ENCODE measurements at places on chromosomes 5 and 9.

DNA sequence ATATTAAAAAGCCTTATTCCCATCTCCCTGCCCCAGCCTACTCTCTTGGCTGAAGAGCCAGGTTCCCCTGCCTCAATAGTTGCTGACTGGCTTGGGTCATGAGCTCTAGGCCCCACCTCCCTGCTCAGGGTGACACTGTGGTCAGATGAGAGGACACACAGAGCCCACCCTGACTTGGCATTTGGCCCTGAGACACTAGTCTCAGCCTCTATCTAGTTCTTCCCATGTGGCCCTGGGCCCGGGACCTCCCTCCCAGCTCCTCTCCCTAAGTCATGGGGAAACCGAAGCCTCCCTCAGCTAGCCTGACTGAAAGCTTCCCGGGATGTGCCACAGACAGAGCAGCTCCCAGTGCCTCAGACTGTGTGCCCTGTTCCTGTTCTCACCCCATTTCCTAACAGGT lies 5.8 kb upstream of the MYOZ3 start:
- peaks cover 18% of the 10 kb centered on the region for H3K4me1 ChIP-seq
- no peak for DNase-seq
- H3K4me3 ChIP-seq: no peak overlapping the region
- no peak overlapping the region for H3K27ac ChIP-seq

- H3K4me1 ChIP-seq: peaks cover 28% of the 10 kb centered on the region
- H3K27me3 ChIP-seq: no peaks in the 10 kb centered on the region
- H3K27ac ChIP-seq: no peak overlapping the region
- no peak for DNase-seq
- no peak overlapping the region for H3K4me3 ChIP-seq
Measured at GRCh38 chr5:143207058-143207457, 196.4 kb downstream of the NR3C1 start.

DNA sequence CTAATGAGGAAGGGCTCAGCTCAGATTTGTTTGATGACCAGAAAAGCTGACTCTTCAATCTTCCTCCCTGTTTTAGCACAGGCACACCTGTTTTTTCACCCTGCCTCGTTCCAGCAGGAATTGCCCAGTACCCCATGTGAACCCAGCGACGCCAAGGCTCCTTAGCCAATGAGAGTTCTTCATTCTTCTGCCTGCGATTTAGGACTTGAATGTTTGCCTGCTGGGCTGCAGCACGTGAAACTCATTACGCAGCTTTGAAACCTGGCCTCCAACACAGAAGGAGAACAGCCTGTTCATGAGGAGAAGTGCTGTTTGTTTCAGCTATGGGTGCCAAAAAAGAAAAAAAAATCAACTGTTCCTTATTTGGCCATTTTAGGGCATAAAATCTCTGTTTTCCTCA lies 315.5 kb downstream of the TRPM3 start:
- no peak overlapping the region for H3K27ac ChIP-seq
- H3K4me1 ChIP-seq: peaks cover 4% of the 10 kb centered on the region

GRCh38 chr9:69599232-69599971 lies 72.8 kb downstream of the APBA1 start:
- H3K4me1 ChIP-seq: no peaks in the 10 kb centered on the region
- no peaks in the 10 kb centered on the region for H3K36me3 ChIP-seq
- H3K4me3 ChIP-seq: no peak overlapping the region
- no peak for DNase-seq

- DNase-seq: no peak
- no peaks in the 10 kb centered on the region for H3K27me3 ChIP-seq
- no peaks in the 10 kb centered on the region for H3K36me3 ChIP-seq
Measured at GRCh38 chr5:59385700-59386099, 507.8 kb downstream of the PDE4D start.

DNA sequence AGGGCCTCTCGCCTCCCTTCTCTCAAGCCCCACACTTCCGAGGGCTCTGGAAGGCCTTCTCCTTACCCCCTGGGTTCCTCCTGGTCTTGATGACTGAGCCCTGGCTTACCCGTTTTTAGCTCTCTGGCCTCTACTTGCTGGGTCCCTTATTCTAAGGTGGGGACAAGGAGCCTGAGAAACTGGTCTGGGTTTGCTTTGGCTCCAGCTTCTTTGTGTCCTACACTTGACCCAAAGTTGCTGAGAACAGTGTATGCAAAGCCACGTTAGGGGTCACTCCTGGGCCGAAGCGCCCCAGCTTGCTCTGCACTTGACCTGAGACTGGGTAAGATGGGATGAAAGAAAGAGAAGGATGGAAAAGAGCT lies 788 bp downstream of the ZNF346 start:
- peaks cover 3% of the 10 kb centered on the region for H3K36me3 ChIP-seq
- H3K27ac ChIP-seq: peak overlapping the region; percentile 84
- DNase-seq: no peak
- peaks cover 27% of the 10 kb centered on the region for H3K4me1 ChIP-seq
- no peaks in the 10 kb centered on the region for H3K27me3 ChIP-seq
- peak overlapping the region; percentile 98 for H3K4me3 ChIP-seq

GRCh38 chr5:24916863-24917262 lies 272.1 kb upstream of the CDH10 start:
- no peak overlapping the region for H3K4me3 ChIP-seq
- H3K27ac ChIP-seq: no peak overlapping the region
- H3K36me3 ChIP-seq: no peaks in the 10 kb centered on the region
- DNase-seq: no peak

DNA sequence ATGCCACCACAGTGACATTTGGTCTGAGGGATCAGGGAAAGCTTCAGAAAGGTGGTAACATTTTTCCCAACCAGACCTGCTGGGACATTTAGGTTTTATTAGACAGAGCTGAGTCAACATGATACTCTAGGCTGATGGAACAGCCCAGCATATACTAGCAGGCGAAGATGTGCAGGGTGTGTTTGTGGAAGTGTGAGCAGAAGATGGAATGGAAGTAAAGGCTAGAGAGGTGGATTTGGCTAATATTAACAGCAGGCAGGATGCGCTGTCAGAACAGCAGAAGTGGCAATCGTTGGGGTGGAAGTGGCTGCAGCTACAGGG lies 340.6 kb downstream of the ASTN2 start:
- H3K36me3 ChIP-seq: no peaks in the 10 kb centered on the region
- no peak for DNase-seq
- no peak overlapping the region for H3K27ac ChIP-seq
- no peaks in the 10 kb centered on the region for H3K4me1 ChIP-seq
- H3K27me3 ChIP-seq: no peaks in the 10 kb centered on the region
- H3K4me3 ChIP-seq: no peak overlapping the region

DNA sequence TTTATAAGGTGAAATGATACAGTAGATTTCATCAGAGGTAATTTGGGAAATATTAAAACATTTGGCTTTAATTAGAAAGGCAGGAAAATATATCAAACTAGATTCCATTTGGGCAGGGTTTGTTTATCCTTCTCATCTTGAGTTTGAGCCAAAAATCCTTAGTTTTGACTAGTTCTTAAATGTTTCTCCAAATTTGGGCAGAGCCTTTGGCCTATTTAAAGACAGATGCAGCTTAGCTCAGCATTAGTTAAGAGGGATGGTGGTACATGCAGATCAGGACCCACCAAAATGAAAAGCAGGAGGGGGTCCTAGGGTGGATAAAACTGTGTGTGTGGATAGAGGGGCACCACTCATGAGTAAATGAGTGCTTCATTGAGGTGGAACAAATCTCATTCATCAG lies 20.3 kb upstream of the ARRDC3 start:
- H3K27ac ChIP-seq: no peak overlapping the region
- DNase-seq: no peak
- H3K4me3 ChIP-seq: no peak overlapping the region
- H3K27me3 ChIP-seq: no peaks in the 10 kb centered on the region
- H3K4me1 ChIP-seq: peaks cover 3% of the 10 kb centered on the region

DNA sequence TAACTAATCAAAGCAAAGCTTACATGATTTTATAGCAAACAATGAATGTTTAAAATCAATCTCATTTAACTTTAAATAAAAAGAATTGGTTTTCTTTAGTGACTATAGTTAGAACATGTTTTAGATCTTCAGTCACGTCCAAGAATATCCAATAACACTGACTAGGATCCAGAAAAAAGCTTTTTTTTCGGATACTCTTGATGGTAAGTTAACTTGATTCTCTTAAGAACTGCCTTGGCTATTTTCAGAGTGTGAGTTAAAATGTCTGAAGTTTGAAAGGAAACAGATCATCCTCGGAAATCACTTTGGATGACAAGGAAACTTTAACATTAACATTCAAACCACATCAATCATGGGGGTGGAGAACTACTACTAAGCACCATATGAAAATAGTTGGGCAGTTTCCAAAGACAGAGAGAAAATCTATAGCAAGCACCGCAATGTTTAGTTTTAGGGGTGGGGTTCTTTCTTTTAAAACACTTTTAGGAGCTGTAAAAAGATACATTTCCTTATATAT lies 83.7 kb upstream of the SLC27A6 start:
- no peak for DNase-seq
- H3K4me3 ChIP-seq: no peak overlapping the region
- no peak overlapping the region for H3K27ac ChIP-seq

DNA sequence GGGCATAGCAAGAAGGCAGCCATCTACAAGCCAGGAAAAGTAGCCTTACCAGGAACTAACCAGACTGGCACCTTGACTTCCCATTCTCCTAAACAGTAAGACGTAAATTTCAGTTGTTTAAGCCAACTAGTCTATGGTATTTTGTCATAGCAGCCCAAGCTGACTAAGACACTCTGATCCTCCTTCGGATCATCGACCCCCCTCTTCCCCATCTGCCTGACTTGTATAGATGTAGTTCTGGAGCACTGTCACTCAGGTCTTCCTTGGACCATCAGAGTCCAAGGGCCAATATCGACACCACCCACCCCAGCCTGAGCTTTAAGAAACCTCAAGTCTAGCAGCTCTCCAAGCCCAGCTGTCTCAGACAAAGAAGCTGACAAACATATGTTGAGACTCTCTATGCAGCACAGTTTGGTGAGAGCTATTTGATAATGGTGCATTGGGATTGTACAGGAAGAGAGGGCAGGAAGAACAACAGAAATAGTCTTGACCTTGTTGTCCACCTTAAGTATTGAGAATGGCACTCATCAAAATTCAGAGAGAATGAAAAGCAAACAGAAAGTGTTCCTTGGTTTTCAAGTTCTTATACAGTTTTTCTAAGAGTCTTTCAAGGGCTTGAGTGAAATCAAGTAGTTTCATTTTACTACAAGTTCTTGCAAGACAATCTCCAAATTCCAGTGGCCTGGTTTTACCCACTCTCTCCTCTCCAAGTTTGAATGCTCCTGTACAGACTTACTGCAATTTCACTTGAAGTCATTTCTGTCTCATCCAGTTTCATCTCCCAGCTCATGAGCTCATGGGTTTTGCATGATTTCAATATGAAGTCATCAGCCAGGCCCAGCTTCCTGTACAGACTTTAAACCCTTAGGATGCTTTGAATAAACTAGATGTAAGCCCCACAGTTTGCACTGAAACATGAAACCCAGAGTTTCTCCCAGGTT lies 122.3 kb upstream of the RAI14 start:
- no peaks in the 10 kb centered on the region for H3K36me3 ChIP-seq
- no peak for DNase-seq
- no peaks in the 10 kb centered on the region for H3K27me3 ChIP-seq
- H3K27ac ChIP-seq: no peak overlapping the region
- H3K4me3 ChIP-seq: no peak overlapping the region

DNA sequence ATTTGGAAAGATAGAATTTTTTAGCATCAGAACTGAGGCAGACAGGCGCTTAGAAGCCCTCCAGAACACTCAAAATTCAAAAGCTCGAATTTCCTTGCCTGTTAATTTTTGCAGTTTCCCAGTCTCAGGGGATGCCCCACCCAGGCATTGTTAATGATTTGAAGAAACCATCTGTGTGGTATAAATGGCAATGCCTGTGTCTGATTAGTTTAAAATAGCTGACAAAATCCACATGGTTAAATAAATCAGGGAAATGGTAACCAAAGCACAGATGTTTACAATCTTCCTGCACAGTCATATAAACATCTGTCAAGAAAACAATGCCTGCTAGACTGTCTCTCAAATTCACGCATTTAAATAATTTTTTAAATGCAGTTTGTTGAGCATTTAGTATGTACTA lies 185.2 kb upstream of the RGMB start:
- H3K36me3 ChIP-seq: no peaks in the 10 kb centered on the region
- H3K27me3 ChIP-seq: no peaks in the 10 kb centered on the region
- H3K4me1 ChIP-seq: peaks cover 2% of the 10 kb centered on the region
- no peak overlapping the region for H3K27ac ChIP-seq
- H3K4me3 ChIP-seq: no peak overlapping the region

DNA sequence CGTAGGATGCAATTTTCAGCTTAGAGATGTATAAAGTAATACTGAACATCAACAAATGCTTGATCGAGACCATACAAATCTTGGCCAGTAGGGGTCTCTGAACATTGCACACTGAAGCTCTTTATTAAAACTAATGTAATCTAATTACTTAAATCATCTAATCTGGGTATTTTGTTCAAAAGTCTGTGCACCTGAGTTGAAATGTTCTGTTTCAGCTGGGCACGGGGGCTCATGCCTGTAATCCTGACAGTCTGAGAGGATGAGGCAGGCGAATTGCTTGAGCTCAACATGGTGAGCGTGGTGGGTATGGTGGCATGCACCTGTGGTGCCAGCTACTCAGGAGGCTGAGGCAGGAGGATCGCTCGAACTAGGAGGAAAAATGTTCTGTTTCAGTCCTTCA lies 41.0 kb downstream of the ESM1 start:
- no peaks in the 10 kb centered on the region for H3K27me3 ChIP-seq
- no peaks in the 10 kb centered on the region for H3K4me1 ChIP-seq
- H3K4me3 ChIP-seq: no peak overlapping the region
- DNase-seq: no peak
- H3K36me3 ChIP-seq: no peaks in the 10 kb centered on the region

GRCh38 chr5:149345892-149346222 lies 558 bp downstream of the GRPEL2 start:
- DNase-seq: no peak
- H3K4me1 ChIP-seq: peaks cover 22% of the 10 kb centered on the region
- peaks cover 30% of the 10 kb centered on the region for H3K36me3 ChIP-seq
- H3K27me3 ChIP-seq: no peaks in the 10 kb centered on the region
- peak overlapping the region; percentile 69 for H3K27ac ChIP-seq

DNA sequence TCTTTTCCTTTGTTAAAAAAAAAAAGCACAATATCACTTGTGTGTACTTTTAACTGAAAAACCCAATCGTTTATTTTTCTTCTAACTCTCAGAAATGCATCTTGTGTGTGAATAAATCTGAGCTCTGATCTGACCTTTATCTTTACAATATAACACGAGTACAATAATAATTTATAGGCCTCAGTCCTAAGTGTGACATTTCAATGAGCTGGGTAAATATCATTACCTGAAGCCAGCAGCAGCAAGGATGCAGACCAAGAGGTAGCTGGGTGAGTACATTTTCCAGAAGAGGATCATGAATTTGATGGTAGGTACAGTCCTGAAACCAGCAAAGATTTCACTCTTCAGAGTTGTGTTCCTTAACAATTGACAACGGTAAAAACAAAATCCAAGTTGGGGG lies 264.0 kb upstream of the KIF2A start:
- H3K4me1 ChIP-seq: no peaks in the 10 kb centered on the region
- no peak overlapping the region for H3K4me3 ChIP-seq
- H3K27ac ChIP-seq: no peak overlapping the region
- no peaks in the 10 kb centered on the region for H3K36me3 ChIP-seq

DNA sequence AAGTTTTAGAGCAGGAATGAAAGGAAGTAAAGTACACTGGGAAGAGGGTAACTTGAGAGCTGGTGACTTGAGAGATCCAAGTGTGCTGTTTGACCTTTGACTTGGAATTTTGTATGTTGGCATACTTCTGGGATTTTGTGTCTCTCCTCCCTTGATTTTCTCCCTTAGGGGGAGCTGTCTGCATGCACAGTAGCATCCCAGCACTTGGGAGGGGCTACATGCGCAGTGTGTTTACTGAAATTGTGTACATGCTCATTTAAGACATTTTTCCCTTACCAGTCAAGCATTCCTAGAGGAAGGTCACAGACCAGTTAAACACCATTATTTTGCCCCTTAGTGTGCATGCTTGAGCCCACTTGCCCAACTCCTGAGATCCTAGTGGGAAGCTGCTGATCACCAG lies 120.1 kb downstream of the ZNF622 start:
- H3K27ac ChIP-seq: no peak overlapping the region
- DNase-seq: no peak
- H3K36me3 ChIP-seq: no peaks in the 10 kb centered on the region
- H3K4me1 ChIP-seq: no peaks in the 10 kb centered on the region
- no peak overlapping the region for H3K4me3 ChIP-seq

Measured in suprapubic skin (tissue), 4 donors.